ENCODE measurements at places on chromosomes 7 and 10.

DNA sequence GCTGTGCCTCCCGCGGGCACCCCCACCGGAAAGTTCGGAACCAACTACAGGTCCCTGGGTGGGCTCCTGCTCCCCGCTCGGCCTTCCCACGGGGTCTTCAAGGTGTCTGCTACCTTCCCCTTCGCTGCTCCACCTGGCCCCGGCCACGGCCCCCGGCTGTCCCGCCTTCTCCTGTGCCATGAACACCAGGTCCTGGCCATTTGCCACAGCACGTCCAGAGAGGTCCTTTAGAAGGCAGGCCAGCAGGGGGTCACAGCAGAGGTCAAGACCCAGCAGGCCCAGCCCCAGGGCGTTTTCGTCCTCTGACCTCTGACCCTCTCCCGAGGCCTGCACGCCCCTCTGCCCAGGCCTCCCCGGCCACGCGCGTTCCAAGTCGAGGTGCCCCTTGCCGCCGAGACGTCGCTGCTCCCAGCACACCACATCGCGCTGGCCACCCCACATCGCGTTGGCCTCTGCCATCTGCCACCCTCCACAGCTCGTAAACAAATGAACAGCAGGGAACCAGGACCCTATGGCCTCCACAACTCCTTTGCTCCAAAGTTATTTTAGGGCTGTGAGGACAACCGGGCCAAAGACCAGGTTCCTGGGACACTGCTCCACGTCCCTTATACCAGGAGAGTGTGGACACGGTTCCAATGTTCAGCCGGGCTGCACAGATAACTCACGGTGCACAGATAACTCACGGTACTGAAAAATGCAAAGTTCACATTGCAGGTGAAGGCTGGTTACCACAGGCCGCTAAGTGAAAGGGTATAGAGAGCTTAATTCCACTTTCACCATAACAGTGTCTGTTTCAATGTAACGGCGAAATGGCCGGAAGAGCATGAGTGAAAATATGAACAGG, 74.3 kb downstream of the CFAP46 start:
- DNase-seq: no peak

DNA sequence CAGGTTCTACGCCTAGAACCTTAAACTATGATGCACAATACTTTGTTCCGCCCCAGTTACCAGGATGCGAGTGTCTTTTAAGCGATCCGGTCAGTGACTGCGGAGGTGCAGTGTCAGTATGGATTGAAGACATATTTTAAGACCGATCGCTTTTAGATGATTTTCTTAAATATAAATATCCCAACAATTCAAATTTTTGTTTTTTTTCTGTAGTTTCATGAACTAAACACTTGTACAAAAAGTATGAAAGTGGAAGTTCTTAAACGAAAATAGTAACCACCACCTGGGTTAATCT, 835 bp downstream of the COMMD3 start:
- no peak for DNase-seq

- DNase-seq: no peak
Measured at GRCh38 chr7:138006106-138006505, 4.2 kb upstream of the CREB3L2 start.

- no peak for DNase-seq
Measured at GRCh38 chr7:149293338-149293737, 31.3 kb downstream of the ZNF783 start.

- DNase-seq: no peak
Measured at GRCh38 chr10:62744136-62744535, 60.4 kb upstream of the ADO start.

GRCh38 chr10:114482480-114483304, 78.4 kb upstream of the AFAP1L2 start:
- DNase-seq: no peak

GRCh38 chr7:6637544-6638229, 569 bp downstream of the ZNF316 start:
- DNase-seq: peak; percentile 7

DNA sequence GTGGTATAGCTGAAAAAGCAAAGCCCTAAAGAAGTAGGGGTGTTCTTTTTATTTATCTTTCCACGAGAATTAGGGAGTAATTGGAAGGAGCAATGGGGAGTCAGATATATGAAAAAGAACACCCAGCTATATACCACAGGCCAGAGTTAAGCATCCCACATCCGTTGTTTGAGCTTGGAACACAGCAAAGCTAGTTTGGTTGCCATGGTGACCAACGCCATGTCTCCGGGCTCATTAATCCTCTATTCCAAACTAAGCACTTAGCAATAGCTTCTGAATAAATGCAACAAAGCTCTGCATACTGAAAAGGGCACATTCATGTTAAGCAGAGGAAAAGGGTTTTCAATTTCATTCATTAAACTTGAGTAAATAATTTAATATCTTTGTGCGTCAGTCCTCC, 23.5 kb downstream of the ASB4 start:
- DNase-seq: peak; percentile 84

- DNase-seq: no peak
Measured at GRCh38 chr10:118607768-118608354, 12.4 kb upstream of the PRLHR start.

- no peak for DNase-seq
Measured at GRCh38 chr10:100579261-100580090, 43.7 kb downstream of the HIF1AN start.

GRCh38 chr10:71268247-71268691, 50.8 kb upstream of the SLC29A3 start:
- peak; percentile 46 for DNase-seq

- DNase-seq: no peak
Measured at GRCh38 chr10:1123198-1123597, 67.0 kb downstream of the WDR37 start.

DNA sequence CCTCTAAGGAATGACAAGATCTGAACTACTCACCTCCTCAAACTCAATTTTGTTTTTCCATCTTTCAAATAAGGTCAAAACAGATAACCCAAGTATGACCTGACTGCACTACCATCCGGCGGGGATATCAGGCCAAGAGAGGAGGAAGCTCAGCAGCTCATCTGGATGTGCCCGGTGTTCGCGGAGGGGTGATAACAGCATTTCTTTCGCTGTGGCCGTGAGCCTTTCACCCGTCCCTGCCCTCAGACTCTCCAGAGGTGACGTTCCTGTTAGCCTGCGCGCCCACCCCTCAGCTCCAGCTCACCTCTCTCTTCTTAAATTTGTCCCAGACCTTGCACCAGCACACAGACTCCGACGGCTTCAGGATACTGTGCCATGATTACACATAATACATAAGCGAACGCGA, 526 bp downstream of the ZNF248 start:
- no peak for DNase-seq

DNA sequence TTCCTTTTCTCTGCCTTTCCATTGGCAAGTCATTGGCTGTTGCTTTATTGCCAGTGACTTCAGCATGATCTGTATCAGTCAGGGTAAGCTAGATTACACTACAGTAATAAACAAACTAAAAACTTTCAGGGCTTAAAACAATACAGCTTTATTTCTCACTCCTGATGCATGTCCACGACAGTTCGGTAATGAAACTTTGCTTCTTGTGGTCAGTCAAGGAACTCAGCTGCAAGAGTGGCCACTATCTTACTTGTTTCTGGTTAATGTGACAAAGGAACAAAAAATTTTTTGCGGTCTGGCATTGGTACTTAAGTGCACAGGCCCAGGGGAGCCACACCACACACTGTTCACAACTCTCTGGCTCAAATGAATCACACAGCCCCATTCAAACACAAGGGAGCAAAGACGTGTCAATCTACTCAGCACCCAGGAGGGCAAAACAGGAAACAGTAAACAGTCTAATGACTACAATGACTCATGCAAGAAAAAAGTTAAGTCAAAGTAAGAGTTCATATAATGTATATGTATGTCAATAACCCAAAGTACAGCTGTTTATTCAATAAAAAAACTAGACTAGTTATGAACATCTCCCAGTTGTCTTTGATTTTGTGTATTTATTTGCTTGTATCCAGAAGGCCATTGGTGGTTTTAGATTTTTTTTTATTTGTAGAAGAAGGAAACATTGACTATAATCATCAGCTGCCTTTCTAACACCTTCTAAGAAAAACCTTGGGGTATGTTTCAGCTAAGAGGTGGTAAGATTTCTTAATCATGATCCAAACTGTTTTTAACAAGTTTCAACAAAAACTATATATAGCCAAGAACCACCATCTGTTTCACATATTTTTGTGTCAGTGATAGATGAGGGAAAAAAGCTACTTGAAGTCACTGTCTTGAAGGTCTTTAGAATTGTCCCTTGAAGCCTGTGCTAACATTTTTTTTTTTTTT, 134.4 kb upstream of the FAM3C start:
- DNase-seq: peak; percentile 99

GRCh38 chr10:78515038-78515872, 481.6 kb downstream of the RPS24 start:
- DNase-seq: no peak

DNA sequence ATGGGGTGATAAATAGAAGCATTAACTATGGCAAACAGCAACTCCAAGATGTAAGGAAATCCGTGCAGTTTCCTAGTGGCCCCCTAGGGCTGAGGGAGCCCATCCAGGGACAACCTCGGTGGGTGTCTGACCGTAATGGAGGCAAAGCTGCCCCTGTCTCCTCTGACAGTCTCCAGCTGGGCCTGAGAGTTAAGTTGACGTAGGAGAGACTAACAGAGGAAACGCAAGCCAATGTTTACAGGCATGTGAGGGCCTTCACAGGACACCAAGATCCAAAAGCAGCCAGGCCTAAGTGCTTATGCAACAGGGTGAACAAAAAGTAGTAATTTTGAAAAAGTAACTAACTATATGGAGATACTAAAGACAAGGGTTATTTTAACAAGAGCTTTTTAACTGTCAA, 330.0 kb upstream of the C7orf33 start:
- DNase-seq: no peak

DNA sequence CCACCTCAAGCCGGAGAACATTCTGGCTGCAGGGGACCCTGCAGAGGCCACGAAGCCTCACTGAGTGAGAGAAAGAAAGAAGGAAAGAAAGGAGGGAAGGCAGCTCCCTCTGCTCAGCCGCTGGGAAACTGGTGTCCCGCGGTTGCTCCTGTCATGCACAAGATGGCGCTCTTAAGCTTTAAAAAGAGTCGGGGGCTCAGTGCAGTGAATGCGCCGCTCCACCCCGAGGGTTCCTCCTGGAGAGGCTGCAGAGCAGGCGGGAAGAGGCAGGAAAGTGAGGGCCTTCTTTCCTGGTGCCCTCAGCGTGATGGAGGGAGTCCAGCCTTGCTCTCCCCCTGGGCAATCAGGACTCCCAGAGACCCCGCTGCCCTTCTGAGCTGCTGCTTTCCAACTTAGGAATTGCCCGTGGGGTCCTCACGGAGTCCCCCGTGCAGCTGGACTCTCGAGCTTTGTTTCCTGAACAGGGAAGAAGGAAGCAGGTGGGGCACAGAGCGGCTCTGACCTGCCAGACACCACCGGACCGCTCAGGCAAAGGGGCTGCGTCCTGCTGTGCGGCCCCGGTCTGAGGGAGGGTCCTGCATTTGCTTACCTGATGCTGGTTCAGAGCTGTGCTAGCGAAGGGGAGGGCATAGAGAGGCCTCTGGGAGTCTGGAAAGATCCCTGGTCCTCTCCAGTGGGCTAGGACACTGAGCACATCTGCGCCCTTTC, 141.9 kb upstream of the MKI67 start:
- DNase-seq: no peak

- DNase-seq: no peak
Measured at GRCh38 chr10:96410296-96410695, 51.5 kb upstream of the OPALIN start.

DNA sequence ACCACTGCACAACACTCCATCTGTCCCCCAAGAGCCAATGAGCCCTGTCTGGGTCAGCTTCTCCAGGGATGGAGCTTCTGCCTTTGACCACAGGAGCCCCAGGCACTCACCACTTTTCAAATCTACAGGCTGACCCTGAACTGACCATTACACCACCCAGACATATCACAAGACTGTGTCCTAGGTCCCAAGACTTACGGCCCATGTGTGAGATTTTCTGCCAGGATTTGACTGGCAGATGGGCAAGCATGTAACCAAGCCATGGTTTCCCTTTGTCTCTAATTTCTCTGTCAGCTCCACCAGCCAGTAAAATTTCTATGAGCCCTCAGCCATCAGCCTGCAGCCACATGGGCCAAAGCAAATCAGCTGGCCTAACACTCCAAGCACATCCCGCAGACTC, 92.5 kb downstream of the SH3PXD2A start:
- no peak for DNase-seq

GRCh38 chr7:45576249-45576929, 2.2 kb downstream of the ADCY1 start:
- no peak for DNase-seq

Data from astrocyte of the spinal cord (primary cell).